CD4-positive, alpha-beta T cell treated with Interleukin-10 for 1 hour (primary cell): ENCODE measurements at places on chromosomes 1 and 21.

- DNase-seq = no peak
These were observed 82.2 kb upstream of the LMO4 start for GRCh38 chr1:87246436-87246835.

DNA sequence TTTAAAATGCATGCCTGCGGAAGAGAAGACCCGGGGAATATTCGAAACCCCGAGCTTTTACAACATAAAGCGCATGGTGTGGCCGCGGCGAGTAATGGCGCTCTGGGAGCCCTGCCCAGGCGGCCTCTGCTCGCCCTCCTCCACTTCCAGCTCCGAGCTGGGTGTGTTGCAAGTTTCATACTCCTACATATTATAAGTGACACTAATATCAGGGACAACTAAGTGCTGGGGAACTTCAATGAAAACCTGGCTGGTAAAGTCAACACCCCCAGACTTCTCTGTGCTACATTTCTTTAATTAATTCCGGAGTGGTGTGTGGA is 11.8 kb downstream of the SIM2 start:
- no peak for DNase-seq

DNA sequence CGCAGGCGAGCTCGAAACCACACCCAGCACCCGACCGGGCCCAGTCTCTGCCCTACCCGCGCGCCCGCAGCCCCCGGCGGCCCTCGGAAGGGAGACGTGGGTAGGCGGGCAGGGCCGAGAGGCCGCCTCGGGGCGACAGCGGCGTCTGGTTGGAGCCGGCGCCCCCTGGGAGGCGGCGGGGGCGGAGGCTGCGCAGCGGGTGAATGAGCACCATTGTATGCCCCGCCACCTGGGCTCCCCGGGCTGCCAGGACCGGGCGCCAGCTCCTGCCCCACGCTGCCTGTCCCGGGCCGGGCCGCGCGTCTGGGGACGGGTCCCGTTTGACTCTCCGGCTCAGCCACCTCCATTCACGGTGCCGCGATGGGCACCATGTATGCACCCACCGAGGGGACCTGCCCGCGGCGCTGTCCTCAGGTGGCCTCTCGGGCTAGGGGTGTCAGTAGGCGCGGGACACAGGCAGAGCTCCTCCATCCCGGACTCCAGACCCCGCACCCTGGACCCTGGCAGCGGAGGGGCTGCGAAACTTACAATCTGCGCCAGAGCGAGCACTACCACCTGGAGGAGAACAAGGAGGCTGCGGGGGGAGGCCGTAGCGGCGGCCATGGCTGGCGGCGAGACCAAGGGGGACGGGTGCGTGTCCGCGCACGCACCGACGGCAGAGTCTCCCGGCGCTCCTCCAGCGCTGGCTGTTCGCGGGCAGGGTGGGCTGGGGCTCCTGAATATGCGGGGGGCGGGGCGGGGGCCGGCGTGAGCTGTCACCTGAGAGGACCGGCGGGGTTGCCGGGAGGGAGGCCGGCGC is at the start of gene COL9A2:
Gene COL9A2 (minus strand): TSS at position 692 of the 799 bp plus-strand sequence. CDS start 89 bp downstream, at position 603.
- DNase-seq = peak; percentile 67

- DNase-seq = no peak
These were observed 1048.1 kb downstream of the BRINP3 start for GRCh38 chr1:189429610-189430009.

- no peak for DNase-seq
These were observed 812.6 kb upstream of the ADGRL4 start for GRCh38 chr1:79819140-79819539.

- no peak for DNase-seq
These were observed 20.7 kb downstream of the FNBP1L start for GRCh38 chr1:93468662-93469061.

DNA sequence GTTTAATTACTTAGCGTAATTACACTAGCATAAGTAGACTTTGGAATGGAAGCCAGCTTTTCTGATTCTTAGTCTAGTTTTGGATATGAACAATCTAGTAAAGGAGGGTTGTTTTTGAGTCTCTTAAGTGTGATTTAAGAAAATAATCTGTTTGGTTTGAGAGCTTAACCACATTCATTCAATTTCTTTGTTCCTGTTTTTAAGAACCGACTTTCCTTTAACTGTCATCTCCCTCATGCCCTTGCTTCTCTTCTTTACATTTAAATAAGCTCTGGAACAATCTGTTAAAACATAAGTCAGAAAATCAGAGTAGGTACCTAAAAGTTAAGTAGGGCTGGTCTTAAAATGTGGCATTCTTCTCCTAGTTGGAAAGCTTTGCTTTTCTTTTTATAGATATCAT is 27.7 kb downstream of the CDC42 start:
- no peak for DNase-seq

GRCh38 chr1:42479621-42480020 is 16.5 kb downstream of the CCDC30 start:
- no peak for DNase-seq

GRCh38 chr21:46092811-46093667 is 4.9 kb upstream of the COL6A2 start:
- DNase-seq = no peak

GRCh38 chr1:24003331-24003972 is 23.3 kb upstream of the SRSF10 start:
- DNase-seq = no peak

DNA sequence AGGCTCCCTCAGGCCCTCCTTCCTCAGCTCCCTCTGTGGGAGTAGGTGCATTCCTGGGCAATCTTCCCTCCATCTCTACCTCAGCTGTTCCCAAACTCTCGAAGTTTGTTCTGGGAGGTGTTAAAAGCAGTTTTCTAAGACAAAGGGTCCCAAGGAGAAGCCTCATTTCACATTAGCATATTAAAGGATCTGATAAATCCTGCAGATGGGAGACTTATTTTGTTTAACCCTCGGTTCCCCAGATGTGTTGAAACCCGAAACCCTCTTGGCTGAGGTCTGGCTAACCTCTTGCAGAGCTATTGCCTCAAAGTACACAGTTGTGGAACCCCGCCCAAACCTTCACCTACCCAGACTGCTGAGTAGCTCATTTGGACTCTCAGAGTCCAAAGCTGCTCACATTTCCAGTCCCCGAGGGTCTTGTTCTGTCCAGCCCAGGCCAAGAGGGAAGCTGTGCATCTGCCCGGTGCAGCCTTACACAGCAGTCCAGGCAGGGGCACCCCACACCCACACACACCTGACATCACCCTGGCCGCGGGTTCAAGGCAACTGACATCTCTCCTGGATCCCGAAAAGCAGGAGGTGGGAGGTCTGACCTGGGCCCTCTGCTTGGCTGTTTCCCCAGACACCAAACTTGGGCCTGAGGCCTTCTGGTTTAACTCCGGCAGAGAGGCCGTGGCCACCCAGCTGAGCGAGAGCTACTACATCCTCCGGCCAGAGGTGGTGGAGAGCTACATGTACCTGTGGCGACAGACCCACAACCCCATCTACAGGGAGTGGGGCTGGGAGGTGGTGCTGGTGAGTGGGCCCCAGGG is 19.5 kb upstream of the SELENON start:
- no peak for DNase-seq

GRCh38 chr1:169546087-169546995 is 39.9 kb downstream of the F5 start:
- peak; percentile 81 for DNase-seq
